Stimulated activated CD4-positive, alpha-beta T cell treated with anti-CD3 and anti-CD28 coated beads, Interleukin-1b, Interleukin-23, amount 100 ng/mL, for 48 hours (primary cell): ENCODE measurements at places on chromosomes 7 and 10.

GRCh38 chr10:21953585-21954057, 49.9 kb downstream of the DNAJC1 start:
- DNase-seq: no peak

- no peak for DNase-seq
Observed at GRCh38 chr7:156307193-156307592, 333.4 kb upstream of the RNF32 start.

- DNase-seq: no peak
Observed at GRCh38 chr10:23530079-23530478, 91.2 kb downstream of the OTUD1 start.

DNA sequence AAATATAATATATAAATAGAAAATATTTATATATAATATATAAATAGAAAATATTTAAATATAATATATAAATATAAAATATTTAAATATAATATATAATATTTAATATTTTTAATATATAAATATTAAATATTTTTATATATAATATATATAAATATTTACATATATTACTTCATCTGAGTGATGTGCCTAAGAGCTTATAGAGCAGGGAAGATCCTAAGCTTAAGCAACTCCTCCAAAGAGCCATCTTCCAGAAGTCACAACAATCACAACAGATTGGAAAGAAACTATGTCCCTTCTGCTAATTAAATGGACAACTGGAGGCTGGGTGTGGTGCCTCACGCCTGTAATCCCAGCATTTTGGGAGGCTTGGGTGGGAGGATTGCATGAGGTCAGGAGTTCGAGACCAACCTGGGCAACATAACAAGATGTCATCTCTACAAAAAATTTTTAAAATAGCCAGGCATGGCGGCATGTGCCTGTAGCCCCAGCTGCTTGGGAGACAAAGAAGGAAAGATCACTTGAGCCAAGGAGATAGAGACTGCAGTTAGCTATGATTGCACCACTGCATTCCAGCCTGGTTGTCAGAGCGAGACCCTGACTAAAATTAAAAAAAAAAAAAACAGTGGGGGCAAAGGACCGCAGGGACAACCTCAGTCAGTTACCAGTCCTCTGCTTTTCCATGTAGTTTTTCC, 198.7 kb downstream of the SKIDA1 start:
- DNase-seq: no peak

- DNase-seq: no peak
Observed at GRCh38 chr7:24733414-24734060, 23.7 kb downstream of the GSDME start.

- DNase-seq: no peak
Observed at GRCh38 chr10:96097865-96098264, 32.2 kb upstream of the ZNF518A start.

GRCh38 chr7:158649279-158649678, 55.3 kb downstream of the NCAPG2 start:
- DNase-seq: no peak

DNA sequence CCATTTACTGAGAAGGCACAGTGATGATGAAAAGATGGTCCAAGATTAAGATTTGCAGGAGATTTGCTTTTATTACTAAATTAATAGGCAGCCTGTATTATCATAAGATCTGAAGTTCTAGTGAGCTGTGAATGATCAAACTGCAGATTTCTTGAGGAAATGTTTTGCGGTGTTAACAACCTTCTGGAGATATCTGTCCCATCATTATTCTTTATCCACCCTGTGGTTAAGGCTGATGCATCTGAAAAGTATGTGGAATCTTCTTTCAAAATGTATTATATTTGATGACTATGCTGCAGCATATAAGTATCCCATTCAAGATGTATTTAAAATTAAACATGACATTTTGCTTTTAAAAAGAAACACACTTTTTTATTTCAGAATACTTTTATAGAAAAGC, 150.3 kb downstream of the POLR1F start:
- DNase-seq: no peak

DNA sequence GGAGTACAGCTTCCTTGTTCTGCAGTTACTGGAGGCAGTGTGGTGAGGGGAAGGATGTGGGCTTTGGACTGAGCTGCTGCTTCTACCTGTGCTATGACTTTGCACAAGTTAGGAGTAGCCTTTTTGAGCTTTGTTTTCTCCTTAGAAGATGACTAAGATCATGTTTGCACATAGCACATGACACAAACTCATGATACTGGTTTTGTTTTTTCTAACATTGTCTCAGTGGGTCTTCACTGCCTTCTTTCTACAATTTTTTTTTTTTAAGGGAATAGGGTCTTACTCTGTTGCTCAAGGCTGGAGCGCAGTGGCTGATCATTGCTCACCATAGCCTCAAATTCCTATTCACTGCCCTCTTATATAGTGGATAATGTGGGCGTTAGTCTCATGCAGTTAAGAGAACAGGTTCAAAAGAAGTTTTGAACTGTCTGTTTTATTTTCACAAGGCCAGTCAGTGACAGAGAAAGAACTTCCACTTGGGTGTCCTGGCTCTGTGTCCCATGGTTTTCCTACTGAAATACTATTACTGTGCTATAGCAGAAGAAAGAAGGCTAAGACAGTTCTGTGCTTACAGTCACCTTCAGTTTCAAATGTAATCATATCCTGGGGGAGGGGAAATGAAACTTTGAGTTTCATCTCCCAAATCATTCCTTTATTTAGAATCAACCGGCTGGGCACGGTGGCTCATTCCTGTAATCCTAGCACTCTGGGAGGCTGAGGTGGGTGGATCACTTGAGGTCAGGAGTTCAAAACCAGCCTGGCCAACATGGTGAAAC, 72.0 kb downstream of the KAT6B start:
- peak; percentile 32 for DNase-seq

DNA sequence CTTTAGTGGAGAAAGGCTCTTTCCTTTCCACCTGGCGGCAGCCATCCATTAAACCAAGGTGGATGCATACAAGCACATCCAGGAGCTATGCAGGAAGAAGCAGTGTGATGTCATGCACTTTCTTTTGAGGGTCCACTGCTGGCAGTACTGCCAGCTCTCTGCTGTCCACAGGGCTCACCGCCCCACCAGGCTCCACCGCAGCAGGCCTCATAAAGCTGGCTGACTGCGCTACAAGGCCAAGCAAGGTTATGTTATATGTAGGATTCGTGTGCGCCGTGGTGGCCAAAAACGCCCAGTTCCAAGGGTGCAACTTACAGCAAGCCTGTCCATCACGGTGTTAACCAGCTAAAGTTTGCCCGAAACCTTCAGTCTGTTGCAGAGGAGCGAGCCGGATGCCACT, 37.3 kb upstream of the TRUB1 start:
- DNase-seq: no peak

- no peak for DNase-seq
Observed at GRCh38 chr10:13340626-13341376, 7.3 kb downstream of the SEPHS1 start.

DNA sequence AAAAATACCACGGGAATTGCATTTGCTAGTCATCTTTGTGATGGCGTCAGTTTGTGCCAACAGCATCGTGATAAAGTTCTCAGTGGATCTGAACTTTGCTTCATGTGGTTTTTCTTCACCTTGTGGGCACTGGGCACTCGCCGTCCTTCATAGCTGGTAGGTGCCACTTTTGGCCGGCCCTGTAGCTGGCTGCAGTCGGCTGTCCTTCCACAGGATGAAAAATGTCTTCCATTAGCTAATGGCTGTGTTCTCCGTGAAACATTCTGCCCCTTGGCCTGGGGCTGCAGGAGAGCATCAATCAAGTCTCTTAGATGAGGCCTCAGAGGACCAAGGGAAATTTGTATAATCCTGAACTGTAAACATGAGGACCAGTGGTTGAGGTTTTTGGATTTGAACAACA, 145.3 kb downstream of the DYNC1I1 start:
- DNase-seq: no peak

GRCh38 chr7:43572516-43573049, 10.3 kb upstream of the STK17A start:
- DNase-seq: peak; percentile 48

DNA sequence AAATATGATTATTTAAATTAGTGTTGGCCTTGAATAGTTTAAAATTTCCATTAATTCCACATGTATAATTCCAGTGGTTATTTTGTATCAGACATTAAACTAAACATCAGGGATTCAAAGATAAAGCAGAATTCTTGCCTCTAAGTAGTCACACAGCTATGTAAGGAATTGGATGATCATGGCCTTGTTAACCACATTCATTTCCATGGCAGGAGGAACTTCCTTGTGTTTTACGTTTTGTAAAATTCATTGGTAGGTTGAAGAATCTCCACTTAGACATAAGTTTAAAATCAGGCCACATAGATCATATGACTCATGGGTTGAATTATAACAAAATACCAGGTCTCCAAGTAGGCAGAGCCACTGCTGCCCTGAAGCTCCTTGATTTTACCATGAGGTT, 289.7 kb downstream of the PLXDC2 start:
- DNase-seq: no peak

GRCh38 chr10:48197236-48197899, 77.1 kb downstream of the FRMPD2 start:
- DNase-seq: no peak

- DNase-seq: no peak
Observed at GRCh38 chr10:16750461-16750860, 66.8 kb downstream of the RSU1 start.

DNA sequence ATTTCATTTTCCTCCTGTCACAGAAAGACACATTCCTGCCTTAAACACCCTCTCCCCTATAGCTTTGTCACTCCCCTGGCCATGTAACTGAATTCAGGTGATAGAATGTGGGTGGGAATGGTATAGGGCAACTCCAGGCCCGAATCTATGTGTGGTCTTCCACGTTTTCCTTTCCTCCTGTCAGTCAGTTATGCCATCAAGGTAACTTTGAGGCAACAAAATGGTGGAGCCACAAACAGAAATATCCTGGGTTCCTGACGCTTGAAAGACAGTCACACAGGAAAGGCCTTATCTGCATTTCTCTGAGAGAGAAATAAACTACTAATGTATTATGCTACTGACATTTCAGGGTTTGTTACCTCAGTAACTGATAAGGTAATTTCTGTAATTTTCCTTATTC, 326.8 kb downstream of the HPSE2 start:
- DNase-seq: no peak

DNA sequence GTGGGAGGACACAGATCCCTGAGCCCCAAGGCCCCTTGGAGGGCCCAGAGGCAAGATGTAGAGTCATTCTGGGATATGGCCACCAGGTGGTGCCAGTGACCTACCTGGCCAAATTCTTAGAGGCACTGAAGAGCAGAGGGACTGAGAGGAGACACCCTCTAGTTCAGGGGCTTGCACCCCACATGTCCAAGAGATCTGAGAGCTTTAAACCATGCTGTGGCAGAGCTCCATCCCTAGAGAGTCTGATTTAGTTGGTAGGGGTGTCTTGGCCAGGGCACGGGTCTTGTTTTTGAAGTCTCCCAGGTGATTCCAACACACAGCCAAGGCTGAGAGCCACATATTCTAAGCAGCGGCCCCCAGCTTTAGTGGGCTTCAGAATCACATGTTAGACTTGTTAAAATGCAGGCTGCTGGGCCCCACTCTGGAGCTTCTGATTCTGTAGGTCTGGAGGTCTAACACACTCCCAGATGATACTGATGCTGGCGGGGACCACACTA, 52.5 kb downstream of the PRF1 start:
- DNase-seq: peak; percentile 73
